ENCODE measurements at places on chromosomes 5 and 9. TPM values are rescaled to one million over a fixed set of nuclear protein-coding genes. Genes with fewer than 3 reads are reported as not detected.

MARCOL gene
- total RNA-seq, result 3.8 TPM

ADGRV1 gene
- total RNA-seq, result 1.8 TPM

PAEP gene
- total RNA-seq, result 2.9 TPM

ARID3C gene
- total RNA-seq, result not detected

PCDHA12 gene
- 5.6 TPM for total RNA-seq

CDKN2A gene
- not detected for total RNA-seq

GPRIN1 gene
- total RNA-seq, result 2.0 TPM

DNA sequence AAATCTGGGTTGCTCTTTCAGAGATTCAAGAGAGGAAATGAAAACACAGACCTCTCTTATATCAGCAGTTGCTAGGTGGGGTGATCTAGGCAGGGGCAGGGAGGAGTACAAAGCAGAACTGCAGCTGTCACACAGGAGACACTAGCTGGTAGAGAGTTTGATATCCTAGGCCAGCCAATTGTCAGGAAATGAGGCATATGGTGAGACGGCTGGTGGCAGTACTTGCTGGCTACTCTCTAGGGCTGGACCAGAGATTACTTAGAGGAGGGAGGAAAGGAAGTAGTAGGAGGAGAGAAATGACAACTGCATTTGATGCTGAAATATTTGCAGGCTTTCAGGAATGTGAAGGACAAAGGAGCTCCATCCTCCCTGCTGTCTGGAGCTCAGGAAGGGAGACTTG lies 113.8 kb downstream of the TRIM32 start:
- DNase-seq, result no peak

DNA sequence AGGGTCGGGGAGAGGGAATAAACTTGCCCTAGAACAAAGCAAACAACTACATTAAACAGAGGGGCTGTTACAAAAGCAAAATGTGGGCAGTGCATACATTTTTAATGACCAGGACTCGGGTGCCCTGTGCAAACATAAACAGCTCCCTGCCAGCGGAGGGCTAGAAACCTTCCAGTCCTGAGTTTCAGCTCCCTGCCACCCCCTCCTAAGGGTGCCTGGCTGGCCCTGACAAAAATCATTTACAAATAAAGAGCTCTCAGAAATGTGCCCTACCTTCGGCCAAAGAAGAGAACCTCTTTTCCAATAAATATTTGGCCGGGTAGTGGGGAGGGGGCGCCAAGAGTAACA lies 29.5 kb downstream of the FOXD1 start:
- no peak for DNase-seq

DNA sequence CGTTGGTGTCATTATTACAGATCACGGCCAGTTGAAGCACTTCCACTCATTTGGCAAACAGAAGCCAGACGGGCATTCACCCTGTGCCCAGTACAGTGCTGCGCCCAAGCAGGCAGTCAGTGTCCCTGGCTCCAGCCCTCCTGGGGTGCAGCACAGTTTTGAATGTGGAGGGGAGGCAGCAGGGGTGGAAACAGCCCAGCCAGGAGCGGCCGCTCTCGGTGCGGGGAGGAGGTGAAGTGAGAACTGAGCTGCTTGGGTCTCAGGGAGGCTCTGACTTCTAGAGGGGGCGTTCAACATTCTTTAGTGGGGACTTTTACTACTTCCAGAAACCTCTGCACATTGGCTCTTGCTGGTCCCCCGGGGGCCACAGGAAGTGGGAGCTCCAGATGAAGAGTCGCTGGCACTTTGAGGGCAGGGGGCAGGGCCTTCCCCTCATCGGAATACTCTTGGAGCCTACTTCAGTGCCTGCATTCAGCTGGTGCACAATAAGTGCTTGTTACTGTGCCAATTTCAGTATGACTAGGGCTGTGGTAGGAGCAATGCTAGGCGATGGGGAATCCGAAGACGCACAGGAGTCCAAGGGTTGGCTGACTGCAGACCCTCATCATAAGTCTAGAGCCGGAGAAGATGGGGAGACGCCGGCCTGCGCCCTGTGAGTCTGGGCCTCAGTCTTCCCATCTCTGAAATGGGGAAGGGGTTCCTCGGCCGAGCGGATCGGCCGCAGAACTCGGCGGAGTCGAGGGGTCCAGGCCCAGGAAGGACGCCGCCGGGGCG lies 492 bp upstream of the NEK6 start:
- DNase-seq, result no peak

DNA sequence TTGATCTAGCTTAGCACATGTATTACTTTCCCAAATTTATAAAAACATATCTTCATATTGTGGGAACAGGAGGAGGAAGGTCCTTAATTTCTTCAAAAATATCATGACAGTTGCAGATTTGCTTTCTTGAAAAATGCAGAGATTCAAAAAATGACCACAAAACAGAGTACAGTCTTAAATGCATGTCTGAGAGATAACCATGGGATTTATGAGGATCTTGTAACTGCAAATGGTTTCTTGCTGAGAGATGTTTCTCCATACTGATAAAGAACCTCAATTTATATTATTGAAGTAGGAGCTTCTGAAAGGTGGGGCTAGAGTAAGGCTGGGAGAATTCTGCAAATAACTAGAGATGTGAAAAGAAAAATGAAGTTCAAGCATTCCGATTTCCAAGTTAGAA lies 83.2 kb downstream of the CDH18 start:
- DNase-seq, result no peak

DNA sequence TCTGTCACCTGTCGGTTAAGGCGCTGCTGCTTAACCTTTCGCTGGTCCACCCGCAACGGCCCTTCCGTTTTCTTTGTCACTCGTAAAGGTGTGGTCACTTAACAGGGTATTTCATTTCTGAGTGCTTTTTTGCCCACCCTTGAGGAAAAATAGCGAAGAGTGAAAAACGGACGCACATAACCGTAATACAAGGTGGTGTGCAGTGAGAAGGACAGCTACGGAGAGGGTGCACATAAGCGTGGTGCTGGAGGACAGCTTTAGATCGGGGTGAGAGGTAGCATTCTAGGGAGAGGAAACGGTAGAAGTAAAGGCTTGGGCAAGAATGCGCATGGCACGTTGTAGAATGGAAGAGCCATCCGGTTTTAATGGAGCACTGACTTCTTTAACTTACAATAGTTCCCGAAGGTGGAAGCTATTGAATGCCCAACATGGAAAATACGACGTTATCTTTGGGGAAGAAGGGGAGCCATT lies 761 bp downstream of the CCT5 start:
- DNase-seq, result no peak

DNA sequence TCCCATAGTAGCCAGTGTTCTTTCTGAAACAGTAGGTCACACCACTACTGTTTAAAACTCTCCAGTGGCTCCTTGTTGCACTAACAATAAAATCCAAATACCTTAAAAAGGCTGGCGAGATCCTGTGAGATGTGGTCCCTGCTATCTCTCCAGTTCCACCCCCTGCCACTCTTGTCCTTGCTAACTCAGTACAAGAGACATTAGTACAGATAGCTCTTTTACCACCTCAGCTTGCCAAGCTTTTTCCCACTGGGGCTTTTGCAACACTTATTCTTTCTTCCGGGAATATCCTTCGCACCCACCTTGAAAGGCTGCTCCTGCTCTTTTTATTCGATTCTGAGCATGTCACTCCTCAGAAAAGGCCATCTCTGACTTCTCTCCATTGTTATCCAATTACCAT lies 14.9 kb downstream of the NIPSNAP3B start:
- no peak for DNase-seq

- DNase-seq, result no peak
Observed at GRCh38 chr9:69165581-69165980, 8.5 kb upstream of the TJP2 start.

DNA sequence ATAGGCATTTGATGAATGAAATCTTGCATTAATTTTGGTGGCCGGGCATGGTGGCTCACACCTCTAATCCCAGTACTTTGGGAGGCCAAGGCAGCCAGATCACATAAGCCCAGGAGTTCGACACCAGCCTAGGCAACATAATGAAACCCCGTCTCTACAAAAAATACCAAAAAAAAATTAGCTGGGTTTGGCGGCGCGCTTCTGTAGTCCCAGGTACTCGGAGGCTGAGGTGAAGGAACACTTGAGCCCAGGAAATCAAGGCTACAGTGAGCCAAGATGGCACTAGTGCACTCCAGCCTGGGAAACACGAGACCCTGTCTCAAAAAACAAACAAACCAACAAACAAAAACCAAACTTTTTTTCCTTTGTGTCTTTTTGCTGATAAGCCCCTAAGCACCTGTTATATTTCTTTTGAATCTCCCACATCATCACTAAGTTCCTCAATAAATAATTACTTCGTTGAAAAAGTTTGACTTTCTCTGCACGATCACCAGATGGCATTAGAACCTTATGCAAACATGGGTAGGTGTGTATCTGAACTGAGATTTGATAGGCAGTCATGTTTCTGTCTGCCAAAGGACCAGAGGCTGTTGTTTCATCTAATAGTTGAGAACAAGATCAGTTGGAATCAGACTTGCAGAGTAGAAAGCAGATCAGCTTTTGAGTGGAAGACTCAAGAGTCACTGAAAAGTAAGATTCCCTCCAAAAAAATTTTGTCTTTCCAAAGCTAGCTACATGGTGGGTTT lies 5.5 kb upstream of the MATR3 start:
- no peak for DNase-seq

GRCh38 chr9:128825923-128826700 lies 3.5 kb downstream of the SPOUT1 start:
- no peak for DNase-seq

DNA sequence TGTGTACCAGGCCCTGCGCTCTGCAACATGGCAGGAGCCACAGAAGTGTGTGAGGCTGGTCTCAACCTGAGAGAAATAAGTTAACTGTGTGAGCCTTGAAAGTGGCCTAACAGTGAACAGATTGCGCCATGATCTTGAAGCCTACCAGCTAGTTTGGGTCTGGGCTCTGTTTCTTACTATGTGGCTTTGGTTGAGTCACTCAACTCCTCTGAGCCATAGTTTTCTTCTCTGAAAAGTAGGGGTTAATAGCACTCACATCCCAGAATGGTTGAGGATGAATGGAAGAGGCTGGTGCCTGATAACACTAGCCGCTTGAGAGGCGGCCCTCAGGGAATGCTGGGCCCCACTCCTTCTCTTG lies 121.5 kb downstream of the RGS3 start:
- no peak for DNase-seq

GRCh38 chr5:44919560-44919959 lies 110.8 kb downstream of the MRPS30 start:
- no peak for DNase-seq

Measured in NCI-H460 (cell line).